PC-3 (cell line): ENCODE measurements at places on chromosomes 4 and X. TPM values are rescaled to one million over a fixed set of nuclear protein-coding genes. Genes with fewer than 3 reads are reported as not detected.

DNA sequence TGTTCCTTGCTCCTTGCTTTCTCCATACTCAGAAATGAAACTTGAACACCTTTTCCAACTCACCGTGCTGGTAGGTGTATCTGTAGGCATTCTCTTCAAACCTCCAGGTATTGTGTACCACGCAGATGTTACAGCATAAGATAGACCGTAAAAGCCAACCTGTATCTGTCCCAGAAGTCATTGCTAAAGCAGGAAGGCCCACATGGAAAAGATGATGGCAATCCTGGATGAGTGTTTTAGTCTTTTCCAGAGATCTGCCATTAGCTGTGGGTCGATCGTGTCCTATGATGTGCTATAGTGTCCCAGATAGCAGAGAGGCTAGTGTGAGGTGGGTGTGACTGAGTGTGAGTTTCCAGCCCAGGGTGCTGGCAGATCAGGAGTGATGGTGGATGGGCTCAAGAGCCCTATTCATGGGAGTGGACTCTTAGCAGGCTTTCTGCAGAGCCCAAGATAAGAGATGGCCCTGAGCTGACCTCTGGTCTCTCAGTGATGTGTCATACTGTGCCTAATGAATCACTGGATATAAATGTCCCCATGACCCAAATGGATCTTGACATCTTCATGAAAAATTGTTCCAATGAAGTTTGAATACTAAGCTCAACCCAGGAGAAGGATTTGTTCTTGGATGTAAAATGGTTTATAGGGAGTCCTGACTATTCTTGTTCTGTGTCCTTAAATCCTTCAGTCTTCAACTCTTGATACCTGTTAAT lies 69.1 kb upstream of the WDR1 start:
- DNase-seq, result no peak

- no peak for DNase-seq
Measured at GRCh38 chr4:183633476-183634400, 25.2 kb downstream of the RWDD4 start.

TGIF2LX gene
- not detected in 2 replicates for total RNA-seq

DNA sequence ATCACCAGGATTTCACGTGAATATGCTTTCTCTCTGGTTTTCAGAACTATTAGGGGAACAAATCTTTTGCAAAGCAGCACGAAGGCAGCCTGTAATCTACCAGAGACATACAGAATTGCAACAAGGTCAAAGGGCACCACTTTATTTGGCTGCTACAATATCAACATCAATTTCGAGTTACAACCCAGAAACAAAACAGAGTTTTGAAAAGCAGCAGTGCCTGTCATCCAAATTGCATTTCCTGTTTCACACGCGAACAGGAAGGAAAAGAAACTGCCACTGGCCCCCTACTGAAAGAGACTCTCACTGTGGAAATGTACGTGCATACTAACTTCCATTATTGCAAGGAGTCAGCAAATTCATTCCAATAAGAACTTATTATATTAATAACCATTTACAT lies 17.1 kb upstream of the C1QTNF7 start:
- no peak for DNase-seq

DNA sequence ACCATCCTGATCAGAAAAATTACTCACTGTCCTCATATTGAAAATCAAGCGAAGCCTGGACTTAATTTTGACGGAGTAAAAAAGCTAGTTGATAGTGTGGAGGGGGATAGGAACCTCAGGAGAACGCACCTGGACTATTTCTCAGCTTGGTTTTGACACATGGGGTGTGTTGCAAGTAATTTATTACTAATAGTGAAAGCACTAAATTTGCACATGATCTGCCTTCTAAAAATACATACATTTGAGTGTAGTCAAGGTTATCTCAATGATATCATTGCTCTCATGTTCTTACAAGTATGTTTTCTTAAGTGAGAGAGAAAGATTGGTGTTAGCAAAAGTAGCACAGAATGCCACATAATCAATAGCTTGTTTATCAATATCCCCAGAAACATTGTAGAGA lies 29.5 kb downstream of the LRIT3 start:
- DNase-seq, result no peak

- no peak for DNase-seq
Measured at GRCh38 chr4:84439996-84440395, 59.1 kb downstream of the NKX6-1 start.

CLGN gene
- total RNA-seq, result 7.9 and 9.6 TPM in 2 replicates

GRCh38 chr4:133799717-133800315 lies 401.8 kb downstream of the PABPC4L start:
- no peak for DNase-seq

GRCh38 chr4:37816006-37816405 lies 10.5 kb upstream of the PGM2 start:
- no peak for DNase-seq

- DNase-seq, result no peak
Measured at GRCh38 chrX:2629316-2630007, 61.6 kb upstream of the CD99 start.

HHIP gene
- 1.2 and 2.3 TPM in 2 replicates for total RNA-seq

PRDM5 gene
- total RNA-seq, result 2.4 and 3.9 TPM in 2 replicates

ZMAT1 gene
- total RNA-seq, result not detected in 2 replicates
